Activated T-cell treated with anti-CD3 and anti-CD28 coated beads for 24 hours (primary cell): ENCODE measurements at places on chromosomes 13 and 19.
A peak's percentile ranks its signal among the peaks of the same experiment; 100 is the strongest.

DNA sequence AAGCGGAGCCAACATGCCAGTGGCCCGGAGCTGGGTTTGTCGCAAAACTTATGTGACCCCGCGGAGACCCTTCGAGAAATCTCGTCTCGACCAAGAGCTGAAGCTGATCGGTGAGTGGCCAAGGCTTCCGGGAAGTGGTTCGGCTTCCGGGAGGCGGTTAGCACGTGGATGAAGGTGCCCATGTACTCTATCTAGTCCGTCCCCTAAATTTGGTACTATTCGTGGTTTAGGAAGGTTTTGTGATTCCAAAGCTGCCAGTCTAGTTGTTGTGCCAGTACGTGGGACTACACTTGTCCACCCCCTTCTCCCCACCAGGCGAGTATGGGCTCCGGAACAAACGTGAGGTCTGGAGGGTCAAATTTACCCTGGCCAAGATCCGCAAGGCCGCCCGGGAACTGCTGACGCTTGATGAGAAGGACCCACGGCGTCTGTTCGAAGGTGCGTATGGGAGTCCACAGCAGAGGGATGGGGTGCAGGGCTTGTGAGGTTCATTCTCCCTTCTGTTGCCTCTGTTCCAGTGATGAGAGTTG, 579 bp downstream of the RPS9 start:
- no peak for DNase-seq

GRCh38 chr19:58584498-58585441, 11.6 kb upstream of the MZF1 start:
- no peak for DNase-seq

DNA sequence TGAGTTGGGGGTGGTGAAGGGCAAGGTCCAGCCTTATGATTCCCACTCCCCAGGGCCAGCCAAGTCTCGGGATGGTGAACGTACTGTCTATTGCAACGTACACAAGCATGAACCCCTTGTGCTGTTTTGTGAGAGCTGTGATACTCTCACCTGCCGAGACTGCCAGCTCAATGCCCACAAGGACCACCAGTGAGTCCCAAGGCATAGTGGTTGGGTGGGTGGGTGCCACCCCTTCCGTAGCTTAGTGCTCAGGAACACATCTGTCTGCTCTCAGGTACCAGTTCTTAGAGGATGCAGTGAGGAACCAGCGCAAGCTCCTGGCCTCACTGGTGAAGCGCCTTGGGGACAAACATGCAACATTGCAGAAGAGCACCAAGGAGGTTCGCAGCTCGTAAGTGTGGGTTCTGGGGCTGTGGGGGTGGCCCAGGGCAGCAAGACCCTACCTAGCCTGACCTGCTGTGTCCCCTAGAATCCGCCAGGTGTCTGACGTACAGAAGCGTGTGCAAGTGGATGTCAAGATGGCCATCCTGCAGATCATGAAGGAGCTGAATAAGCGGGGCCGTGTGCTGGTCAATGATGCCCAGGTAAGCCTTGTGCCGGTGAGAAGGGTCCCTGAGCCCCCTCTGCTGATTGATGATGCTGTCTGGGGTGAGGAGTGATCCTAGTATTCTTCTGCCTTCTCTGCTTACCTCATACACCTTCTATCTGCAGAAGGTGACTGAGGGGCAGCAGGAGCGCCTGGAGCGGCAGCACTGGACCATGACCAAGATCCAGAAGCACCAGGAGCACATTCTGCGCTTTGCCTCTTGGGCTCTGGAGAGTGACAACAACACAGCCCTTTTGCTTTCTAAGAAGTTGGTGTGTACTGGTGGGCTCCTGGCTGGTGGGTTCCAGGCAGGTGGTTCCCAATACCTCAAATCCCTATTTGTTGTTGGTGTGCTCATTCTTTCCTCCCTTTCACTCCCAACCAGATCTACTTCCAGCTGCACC, 3.8 kb downstream of the TRIM28 start:
- no peak for DNase-seq

DNA sequence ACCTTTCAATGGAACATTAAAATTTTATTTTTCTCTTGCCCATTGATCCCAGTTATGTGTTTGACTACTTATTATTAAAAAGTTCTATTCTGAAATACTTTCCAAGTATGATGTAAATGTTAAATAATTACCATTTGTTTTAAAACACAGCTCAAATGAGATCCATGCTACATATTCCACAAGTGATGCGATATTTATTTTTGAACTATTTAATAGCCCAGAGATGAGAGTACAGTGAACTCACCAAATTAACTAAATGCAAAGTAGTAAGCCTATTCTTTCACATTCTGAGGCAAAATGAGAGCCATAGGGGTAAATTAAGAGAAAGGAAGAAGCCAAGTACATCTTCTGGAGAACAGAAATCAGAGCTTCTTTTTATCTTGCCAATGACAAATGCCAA, 1.2 kb upstream of the DCLK1 start:
- DNase-seq = no peak

DNA sequence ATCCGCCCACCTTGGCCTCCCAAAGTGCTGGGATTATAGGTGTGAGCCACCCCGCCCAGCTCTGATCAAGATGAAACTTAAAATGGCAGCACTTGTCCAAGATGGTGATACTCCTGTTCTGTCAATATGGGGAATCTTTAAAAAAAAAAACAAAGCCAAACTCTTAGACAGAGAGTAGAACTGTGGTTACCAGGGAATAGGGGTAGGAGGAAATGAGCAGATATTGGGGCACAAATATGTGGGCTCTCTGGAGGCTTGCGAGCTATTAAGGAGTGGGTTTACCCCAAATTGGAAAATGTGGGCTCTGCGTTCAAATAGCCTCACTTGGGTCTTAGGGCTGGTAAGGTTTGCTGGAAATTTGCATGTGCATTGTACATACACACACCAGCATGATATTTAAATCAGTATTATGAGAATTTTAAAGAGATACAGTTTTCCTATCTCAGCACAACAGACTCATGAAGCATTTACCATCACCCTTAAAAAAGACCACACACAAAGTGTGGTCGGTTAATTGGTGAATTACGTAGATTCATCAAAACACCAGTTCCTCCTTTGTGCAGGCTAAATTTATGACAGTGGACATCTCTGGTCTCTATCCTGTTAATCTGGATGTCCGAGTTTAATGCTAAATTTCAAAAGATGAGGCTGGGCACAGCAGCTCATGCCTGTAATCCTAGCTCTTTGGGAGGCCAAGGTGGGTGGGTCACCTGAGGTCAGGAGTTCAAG, 11.3 kb downstream of the CD70 start:
- DNase-seq = no peak

DNA sequence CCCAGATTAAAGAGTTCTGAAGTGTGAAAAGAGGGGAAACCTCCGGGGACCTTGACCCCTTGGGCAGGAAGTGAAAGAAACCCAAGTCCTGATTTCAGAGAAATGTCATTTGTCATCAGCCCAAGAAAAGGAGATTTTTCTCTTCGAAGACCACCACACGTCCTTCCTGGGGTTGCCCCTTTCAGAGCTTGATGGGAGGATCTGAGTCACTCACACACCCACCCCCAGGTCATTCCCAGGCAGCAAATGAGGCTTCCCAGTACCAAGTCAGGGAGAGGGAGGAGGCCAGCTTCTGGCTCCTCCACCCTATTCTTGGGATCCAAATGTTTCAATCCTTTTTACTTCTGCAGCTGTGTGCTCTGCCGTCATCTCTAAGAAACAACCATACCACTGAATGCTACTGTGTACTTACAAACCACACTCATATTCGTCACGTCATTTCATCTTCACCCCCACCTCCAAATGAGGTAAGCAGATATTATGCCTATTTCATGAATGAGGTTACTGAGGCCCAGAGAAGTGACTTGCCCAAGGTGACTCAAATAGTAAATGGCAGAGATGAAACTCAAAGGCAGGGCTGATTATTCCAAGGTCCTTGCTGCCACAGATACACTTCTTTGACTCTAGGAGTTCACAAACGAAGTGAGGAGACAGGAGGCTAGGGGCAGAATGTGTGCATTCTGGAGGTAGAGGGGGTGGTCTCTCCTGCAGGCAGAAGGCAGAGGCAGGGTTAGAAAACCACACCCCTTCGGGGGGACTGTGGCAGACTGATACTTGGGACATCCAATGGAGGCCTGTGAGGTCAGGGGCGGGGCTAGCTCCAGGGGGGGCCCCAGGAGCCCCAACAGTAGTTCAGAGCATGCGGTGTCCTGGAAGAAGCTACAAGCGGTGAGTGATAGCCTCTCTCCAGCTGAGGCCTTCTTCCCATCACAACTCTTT, 5.0 kb upstream of the KMT2B start:
- peak; percentile 74 for DNase-seq

- no peak for DNase-seq
Measured at GRCh38 chr13:77040076-77040475, 13.1 kb upstream of the FBXL3 start.

- no peak for DNase-seq
Measured at GRCh38 chr13:89432997-89433396, 1761.8 kb downstream of the SLITRK5 start.

- DNase-seq = no peak
Measured at GRCh38 chr13:44188257-44188656, 185.4 kb upstream of the SERP2 start.

GRCh38 chr13:36950920-36951319, 30.9 kb upstream of the SMAD9 start:
- no peak for DNase-seq

GRCh38 chr19:18239303-18239702, 13.1 kb upstream of the PDE4C start:
- no peak for DNase-seq

- DNase-seq = no peak
Measured at GRCh38 chr13:61045251-61045650, 370.4 kb downstream of the PCDH20 start.

DNA sequence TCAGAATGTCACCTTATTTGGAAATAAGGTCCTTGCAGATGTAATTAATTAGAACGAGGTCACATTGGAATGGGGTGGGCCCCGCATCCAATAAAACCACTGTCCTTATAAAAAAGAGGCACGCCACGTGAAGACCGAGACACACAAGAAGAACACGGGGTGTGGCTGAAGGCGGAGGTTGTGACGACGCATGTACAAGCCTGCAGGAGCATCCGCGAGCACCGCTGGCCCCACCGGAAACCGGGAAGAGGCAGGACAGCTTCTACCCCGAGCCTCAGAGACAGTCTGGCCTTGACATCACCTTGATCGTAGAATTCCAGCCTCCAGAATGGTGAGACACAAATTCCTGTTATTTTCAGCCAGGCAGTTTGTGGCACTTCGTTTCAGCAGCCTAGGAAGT, 177.9 kb downstream of the COL4A1 start:
- no peak for DNase-seq

DNA sequence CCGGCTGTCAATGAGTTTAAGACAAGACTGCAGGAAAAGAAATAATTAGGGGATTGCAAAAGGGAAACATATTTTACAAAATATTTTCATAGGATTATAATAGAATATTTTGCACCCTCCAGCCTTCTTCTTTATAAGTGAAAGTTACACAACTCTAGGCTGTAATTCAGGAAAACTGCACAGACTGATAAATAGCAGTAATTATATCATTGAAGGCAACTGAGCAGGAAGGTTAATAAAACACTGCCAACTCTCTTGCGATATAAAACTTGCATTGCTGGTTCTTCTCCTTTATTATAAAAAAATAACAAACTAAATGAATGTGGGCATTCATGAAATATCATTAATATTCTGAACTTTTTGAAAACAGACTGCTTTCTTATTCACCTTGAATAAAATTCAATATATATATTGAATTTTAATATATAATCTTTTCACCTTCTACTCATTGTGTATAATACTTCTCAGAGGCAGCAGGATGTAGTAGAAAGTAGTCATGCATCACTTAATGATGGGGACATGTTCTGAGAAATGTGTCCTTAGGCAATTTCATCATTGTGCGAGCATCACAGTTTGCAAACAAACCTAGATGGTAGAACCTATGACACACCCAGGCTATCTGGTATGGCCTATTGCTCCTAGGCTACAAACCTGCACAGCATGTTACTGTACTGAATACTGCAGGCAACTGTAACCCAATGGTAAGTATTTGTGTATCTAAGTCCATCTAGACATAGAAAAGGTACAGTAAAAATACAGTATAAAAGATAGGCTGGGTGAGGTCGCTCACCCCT, 24.9 kb upstream of the STARD13 start:
- no peak for DNase-seq

DNA sequence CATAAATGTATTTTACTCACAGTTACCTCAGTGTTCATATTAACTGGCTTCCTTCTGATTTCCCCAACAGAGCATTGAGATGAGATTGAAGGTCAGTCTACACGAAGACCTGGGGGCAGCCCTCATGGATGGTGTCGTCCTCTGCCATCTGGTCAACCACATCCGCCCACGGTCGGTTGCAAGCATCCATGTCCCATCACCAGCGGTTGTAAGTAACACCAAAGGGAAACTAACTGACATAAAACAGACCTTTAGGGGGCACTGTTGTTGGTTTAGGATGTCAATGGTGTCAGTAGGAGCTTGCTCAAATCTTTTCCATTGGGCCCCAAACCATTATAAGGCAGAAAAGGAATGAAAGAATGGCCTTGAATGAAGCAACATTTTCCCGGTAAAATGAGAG, 68.2 kb downstream of the ESD start:
- no peak for DNase-seq

DNA sequence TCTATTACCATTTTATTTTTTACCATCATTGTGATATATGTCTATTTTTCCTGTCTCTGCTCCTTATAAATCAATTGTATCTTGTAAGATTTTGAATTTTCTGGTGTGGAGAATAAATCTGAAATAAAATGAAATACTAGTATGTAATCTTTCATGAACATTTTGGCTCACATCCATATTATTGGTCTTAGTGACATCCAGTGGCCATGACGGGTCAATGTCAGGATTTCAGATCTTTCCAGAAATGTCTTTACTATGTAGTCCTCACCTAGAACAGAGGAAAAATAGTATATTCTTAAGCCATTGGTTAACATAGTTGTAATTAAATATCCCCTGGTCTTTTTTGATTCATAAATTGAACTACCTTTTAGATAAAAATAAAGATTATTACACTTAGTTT, 109.8 kb upstream of the GPC6 start:
- no peak for DNase-seq

DNA sequence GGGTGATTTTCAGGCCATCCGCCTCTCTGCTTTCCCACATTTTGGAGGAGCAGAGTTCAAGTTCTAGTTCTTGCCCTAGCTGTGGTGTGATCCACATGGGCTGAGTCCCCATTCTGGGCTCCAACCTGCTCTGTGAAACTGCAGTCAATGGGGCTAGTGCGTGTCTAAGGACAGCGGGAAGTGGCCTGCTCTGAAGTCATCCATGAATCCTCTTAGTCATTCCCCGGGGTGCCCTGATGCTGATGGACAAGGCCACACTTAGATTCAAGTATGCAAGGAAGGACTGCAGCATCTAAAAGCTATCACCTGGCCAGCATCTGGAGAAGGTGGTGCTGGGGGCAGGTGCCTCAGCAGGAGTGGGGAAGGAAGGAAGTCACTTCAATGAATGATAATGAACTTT, 94.6 kb downstream of the TSHZ3 start:
- DNase-seq = no peak
